ENCODE measurements at places on chromosomes 7 and 10.

DNA sequence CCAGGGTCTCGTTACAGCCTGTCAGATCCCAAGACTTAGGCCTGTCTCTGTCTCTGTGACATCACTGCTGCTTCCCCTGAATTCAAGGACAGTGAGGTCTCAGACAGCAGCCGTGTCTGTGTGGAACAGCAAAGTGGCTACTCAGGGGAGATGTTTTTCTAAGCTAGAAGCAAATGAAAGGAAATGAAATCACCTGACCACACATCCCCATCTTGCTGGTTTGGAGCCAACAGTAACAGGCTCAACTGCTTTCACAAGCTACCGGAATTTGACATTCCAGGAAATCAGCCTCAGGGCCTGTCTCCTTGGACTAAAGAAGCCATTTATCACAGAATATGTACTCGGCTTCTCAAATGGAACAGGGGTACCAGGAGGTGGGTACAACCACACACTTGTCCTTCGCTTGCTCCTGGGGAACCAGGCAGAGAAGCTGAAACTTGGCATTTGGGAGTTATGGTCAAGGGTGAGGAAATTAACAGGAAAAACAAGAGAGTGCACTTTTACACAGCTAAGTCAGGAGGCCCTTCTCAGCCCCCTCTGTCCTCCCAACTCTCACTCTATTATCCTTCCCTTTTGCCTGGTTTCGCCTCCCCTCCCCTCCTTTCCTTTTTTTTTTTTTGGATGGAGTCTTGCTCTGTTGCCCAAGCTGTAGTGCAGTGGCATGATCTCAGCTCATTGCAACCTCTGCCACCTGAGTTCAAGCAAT lies 73.2 kb downstream of the SPDYE5 start:
- DNase-seq = no peak

- no peak for DNase-seq
Measured at GRCh38 chr10:93917064-93917391, 23.2 kb downstream of the SLC35G1 start.

- DNase-seq = no peak
Measured at GRCh38 chr7:48515171-48515570, 343.9 kb downstream of the ABCA13 start.

DNA sequence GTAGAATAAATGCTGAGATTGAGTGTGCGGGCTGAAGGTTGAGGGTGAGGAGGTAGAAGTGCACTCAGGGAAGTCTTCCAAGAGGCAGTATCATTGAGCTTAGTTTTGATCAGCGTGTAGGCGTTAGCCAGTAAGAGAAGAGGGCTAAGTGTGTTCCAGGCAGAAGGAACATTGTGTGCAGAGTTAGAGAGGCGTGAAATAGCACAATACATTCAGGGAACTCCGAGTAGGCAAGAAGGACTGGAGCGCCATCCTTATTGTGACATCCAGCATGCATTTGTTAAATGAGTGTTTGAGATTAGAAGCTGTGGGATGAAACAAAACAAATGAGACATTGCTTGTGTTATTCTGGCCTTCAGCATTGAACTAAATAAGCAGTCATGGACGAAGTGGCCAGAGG lies 140.9 kb upstream of the MKLN1 start:
- no peak for DNase-seq

- no peak for DNase-seq
Measured at GRCh38 chr7:31679574-31680305, 7.3 kb upstream of the PPP1R17 start.

GRCh38 chr7:90251304-90251635 lies 6.3 kb downstream of the CFAP69 start:
- no peak for DNase-seq

- DNase-seq = no peak
Measured at GRCh38 chr7:36036590-36036989, 116.5 kb upstream of the EEPD1 start.

GRCh38 chr7:155281398-155281969 lies 16.2 kb upstream of the INSIG1 start:
- no peak for DNase-seq

DNA sequence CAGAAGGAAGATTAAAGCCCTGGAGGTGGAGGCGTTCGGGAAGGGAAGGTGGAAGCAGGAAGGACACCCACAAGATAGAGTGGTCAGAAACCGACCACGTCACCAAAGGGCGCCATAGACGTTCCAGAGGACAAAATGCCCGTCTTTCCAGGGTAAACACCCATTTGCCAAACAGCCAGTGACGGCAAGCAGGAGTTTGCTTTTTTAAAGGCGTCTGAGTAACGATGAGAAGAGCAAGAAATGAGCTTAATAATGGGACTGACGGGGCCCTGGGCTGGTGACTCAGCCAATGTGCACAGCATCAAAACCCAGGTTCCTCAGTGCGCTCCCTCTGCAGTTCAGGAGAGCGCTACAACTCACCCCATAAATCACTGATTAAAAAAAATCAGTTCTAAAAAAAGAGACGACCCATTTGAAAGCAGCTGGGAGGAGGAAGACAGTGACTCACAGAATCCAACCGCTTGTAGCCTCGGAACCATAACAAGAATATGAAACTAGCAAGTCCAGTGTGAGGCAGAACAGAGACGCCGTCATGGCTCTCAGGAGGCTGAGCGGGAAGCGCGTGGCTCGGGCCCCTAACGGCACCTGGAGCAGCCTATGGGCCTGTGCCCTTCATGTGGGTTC lies 5.9 kb downstream of the DIP2C start:
- DNase-seq = no peak

- no peak for DNase-seq
Measured at GRCh38 chr7:114628362-114628761, 213.7 kb downstream of the FOXP2 start.

GRCh38 chr10:95260909-95261552 lies 29.8 kb downstream of the PDLIM1 start:
- no peak for DNase-seq

GRCh38 chr10:32328499-32328898 lies 18.5 kb downstream of the EPC1 start:
- DNase-seq = no peak

DNA sequence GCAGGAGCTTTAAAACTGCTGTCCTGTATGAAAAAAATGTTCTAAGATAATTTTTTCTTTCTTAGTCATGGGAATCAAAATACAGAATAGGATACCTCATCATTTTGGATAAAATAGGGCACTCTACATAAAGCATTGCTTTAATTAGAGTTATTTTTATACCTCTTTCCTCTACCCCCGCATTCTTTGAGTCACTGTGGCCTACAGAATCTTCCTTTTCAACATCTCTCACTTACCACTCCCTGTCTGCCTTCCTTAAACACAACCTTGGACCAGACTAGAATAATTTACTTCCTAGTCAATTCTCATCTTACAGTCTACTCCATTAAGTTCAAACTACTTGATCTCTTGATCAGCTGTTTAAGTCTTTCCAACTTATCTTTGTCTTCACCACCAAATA lies 462.3 kb downstream of the PHTF2 start:
- no peak for DNase-seq

- no peak for DNase-seq
Measured at GRCh38 chr7:21023841-21024484, 237.3 kb upstream of the SP8 start.

DNA sequence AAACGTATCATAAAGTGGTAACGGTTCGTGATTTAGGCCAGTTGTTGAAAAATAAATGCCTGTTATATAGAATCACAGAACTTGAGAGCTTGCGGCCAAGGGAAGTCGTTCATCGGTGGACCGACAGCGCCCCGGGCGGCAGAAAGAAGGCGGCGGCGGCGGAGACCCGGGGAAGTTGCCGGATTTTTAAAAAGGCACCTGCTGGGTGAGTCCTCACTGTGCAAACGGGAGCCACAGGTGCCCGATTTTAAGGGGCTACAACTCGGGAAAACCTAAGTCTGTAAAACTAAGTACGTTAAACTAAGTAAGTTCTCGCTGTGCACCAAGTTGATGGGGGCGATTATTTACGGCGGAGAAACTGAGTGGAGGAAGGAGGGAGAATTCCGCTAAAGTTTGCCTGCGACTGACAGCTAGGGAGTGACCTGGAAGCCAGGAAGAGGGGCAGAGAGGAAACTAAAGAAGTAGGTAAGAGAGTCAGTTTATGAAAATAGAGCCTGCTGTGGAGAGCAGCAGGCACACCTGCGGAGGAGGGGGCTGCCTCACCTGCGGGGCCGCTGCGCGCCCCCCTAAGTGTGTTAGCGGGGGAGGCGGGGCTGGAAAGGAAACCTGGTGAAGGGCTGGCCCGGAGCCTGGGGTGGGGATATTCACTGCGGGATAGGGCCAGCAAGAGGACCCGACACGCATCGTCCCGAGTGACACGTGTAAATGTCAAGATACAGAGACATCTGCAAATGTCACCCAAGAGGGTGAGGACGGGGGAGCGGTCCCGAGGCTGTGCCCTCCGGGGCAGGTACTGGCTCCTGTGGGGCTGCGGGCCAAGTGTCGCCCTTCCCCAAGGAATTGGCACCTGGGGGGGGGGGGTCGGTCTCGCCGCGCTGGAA lies 996 bp downstream of the ADAM12 start:
- DNase-seq = peak; percentile 25

GRCh38 chr7:55903985-55904759 lies 16.9 kb downstream of the ZNF713 start:
- DNase-seq = no peak

GRCh38 chr7:87318741-87319140 lies 26.7 kb upstream of the CROT start:
- no peak for DNase-seq

GRCh38 chr7:69860941-69861622 lies 262.8 kb downstream of the AUTS2 start:
- no peak for DNase-seq

Data from activated B cell treated with CpG ODN at 0.5 μM for 24 hours (primary cell).